Muscle of back (tissue), 13 donors: ENCODE measurements at places on chromosomes 16 and 17. TPM values are rescaled to one million over a fixed set of nuclear protein-coding genes. Genes with fewer than 3 reads are reported as not detected.
A peak's percentile ranks its signal among the peaks of the same experiment; 100 is the strongest.

- peak; percentile 89 for DNase-seq
These were observed 717 bp downstream of the UBE2Z start for GRCh38 chr17:48908853-48909394.

DNA sequence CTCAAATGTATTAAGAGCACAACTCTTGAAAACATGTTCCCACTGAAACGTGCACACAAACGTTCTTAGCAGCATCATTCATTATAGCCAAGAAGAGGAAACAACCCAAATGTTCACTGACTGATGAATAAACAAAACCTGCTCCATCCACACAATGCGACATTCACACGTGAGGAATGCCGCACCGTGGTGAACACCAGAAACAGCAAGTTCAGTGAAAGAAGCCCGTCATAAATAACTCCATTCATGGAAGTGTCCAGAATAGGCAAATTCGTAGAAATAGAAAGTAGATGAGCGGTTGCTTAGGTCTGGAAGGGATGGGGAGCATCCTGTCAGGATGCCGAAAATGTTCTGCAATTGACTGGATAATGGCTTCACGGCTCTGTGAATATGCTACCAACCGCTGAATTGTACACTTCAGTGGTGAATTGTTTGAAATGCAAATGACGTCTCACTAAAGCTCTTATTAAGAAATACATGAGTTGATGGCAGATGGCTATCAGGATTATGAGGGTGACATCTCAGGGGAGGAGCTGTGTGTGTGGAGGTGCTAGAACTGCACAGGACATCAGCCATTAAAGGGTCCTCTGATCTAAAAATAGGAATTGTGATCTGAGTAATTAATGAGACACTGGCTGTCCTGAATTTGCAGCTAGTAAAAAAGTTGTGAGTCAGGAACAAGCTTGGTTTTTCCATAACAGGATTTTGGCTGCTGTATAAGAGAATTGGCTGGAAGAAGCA is 771.0 kb downstream of the KCNJ18 start:
- DNase-seq: no peak

TBC1D3G gene
- polyA plus RNA-seq: not detected

DNA sequence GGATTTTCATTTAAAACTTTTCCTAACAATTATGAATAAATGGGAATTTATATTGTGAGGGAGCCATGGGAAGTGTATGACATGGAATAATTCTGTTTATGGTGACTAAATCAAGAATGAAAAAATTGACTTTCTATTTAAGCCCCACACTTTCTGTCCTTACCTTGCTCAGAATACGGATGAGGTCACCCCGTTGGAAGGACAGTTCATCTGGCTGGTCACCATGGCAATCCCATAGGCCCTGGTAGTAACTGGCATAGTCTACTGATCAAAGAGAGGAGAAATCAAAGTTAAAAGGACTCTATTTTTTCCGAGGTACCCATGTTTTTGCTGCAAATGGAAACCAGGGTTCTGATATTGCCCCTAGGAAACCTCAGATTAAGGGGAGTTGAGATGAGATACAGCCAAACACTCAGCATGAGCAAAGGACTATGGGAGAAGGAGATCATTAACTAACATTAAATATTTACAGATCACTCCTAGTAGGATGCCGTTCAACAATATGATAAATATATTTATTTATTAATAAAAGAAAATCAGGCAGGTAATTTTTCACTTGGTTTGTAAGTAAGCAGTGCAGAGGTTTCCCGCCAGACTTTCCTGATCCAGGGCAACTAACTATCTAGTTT is 54.9 kb downstream of the SNX11 start:
- no peak for DNase-seq

ZP2 gene
- polyA plus RNA-seq: 1.1 TPM

DNA sequence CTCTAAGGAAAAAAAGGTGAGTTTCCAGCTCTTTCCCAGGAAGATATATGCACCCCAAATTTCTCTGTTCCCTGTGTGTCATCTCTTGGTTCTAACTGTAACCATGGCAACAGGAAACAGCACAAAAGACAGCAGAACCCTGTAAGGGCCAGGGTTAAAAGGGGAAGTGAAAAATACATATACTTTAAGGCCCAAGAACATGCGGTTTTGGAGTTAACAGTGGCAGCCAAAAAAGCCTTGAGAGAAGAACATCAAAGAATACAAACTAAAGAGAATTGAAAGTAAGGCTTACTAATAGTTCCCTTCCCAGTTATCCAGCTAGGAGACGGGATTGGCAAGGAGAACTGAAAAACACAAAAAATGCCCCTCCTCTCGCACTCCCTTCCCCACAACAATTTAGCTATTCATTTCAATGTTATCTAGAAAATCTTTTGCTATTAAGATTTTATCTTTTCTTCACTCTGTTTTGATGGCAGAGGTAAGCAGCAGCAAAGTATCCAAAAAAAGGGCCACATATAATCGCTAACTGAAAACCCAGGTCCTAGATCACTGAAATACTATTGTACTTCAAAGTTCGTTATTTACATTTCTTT is 1.5 kb downstream of the SPOP start:
- DNase-seq: no peak

- DNase-seq: no peak
These were observed 58.9 kb downstream of the RPA1 start for GRCh38 chr17:1888741-1889140.

GRCh38 chr16:84176192-84177053 is 10.4 kb downstream of the TAF1C start:
- DNase-seq: no peak

DNA sequence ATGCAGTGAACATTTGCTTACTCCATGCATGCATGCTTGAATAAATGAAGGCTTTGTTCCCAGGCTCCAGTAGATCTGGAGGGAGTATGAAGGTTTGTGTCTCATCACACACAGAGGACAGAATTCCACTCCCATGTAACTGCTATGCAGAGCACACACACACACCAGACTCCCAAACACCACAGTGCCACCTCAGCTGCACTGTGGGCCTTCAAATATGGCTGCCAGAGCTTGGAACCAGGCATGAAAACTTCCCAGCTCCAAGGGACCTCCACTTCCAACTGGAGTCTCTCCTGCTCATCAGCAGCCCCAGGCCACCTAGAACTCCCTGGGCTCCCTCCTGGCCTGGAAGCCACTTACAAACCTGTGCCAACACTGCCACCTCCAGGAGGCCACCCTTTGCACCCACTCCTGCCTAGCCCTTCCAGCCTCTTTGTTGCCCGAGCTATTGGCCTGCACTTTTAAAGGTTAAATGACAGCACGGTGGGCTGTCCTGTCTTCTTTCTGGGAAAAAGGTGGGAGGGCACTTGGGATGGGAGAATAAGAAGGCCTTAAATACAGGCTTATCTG is 151.2 kb downstream of the ZNF423 start:
- no peak for DNase-seq

- DNase-seq: no peak
These were observed 45.9 kb downstream of the C16orf95 start for GRCh38 chr16:87271256-87271655.

DNA sequence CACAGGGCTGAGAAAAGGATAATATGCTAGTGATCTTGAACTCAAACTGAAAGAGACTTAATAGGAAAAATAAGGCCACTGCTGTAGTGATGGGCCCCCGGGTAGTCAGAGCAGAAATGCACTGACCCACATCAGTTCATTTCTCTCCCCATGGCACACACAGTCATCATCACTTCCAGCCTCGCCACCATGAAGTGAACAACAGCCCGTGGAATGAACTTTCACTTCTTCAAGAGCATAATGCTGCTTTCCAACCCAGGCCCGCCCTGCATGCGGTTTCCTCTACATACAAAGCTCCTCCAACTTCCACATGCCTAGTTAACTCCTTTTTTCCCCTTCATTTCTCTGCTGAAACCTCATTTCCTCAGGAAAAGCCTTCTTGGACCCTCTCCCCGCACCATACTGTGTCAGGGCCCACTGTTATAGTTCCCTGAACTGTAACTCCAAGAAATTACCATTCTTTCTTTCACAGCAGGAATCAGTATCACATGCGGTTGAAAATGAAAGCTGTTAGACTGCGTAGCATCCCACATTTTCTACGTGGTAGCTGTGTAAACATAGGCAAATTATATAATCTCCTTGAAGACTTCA is 65.8 kb upstream of the SMIM36 start:
- peak; percentile 56 for DNase-seq

DNA sequence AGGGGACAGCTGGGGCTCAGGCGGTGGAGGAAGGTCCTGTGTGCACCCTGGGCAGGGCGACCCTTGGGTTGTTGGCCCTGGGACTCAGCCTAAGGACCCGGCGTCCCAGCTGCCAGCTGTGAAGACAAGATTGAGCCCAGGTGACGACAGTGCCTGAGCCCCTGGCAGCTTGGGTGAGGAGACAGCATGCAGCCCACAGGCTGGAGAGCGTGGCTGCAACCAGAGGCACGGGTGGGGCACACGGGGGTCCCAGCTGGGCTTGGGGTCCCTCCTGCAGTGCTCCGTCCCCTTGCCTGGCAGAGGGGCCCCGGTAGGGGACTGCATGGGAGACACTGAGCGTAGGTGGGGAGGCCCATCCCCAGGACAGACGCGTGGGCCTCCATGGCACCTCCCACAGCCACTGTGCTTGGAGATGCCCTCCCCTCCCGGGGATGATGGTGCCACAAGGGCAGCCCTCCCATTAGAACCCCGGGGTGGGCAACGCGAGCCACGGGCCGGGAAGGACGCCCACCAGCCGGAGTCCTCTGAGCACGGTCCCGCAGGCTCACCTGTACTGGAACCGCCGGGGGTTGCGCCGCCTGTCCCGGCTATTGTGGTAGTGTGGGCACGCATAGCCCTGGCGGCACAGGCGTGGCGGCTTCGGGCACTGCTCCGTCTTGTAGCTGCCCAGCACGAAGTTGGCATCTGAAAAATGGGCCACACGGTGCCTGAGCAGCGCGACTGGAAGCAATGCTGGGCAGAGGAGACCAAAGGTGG is 15.5 kb downstream of the UNKL start:
- DNase-seq: no peak

GRCh38 chr17:20920815-20921199 is 122.0 kb downstream of the USP22 start:
- peak; percentile 44 for DNase-seq

MMP15 gene
- 18.3 TPM for polyA plus RNA-seq

TMEM88 gene
- polyA plus RNA-seq: 19.5 TPM

GRCh38 chr16:78584991-78585390 is 485.5 kb downstream of the WWOX start:
- no peak for DNase-seq

DNA sequence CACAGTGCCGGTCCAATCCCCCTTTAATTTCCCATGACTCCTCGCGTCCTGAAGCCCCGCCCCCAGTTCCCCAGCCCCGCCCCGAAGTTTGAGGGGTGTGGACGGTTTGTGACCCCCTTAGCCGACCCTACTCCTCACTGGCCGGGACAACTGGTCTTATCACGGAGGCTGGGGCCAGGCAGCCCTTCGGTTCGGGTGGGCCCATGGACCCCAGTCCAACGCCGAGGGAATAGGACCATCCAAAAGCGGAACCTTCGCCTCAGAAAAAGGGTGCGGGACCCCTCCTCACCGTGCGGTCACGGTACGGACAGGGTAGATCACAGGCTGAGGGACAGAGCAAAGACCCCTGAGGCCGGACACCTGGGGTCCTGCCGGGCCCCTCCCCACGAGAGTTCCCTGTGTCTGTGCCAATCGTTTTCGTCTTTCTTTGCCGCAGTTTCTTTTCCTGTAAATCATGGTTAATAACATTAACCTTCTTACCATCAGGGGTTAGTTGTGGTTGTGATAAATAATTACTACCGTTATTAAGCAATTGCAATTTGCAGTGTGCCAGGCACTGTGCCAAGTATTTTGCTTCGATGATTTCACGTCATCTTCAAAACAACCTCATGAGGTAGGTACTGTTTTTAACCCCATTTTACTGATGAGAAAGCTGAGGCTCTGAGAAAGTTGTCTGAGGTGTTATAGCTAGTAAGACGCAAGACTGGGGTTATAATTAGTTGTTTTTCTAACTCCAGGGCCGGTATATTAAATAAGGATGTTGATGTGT is 543 bp downstream of the TMUB2 start:
- peak; percentile 62 for DNase-seq

MLKL gene
- 4.1 TPM for polyA plus RNA-seq

PDILT gene
- polyA plus RNA-seq: not detected

DNA sequence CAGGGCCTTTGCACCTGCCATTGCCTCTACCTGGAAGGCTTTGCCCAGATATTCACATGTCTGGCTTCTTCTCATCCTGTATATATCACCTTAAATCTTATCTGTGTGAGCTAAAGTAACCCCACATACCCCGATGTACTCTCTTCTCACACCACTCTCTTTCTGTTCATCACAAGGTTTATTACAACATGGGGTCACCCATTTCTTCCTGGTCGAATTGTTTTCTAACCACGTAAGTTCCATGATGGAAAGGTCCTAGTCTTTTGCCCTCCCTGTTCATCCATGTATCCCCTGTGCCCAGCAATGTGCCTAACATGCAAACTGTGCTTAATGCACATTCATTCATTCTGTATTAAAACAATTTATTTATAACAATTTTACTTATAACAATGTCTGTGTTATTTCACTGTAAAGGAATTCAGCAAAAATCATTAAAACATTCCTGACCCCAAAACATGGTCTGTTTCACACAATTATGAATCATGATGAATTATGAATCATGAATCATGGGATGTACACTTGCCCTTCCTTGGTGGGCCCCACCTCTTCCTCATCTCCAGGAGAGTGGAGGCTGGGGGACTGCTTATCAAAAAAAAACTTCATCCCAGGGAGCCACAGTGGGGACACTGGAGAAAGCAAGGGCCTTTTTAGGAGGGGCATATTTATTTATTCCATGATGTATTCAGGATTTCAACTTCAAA is 336.4 kb downstream of the GRIN2A start:
- peak; percentile 58 for DNase-seq

GRCh38 chr17:40058186-40058784 is 4.1 kb upstream of the MED24 start:
- DNase-seq: no peak

KRT27 gene
- not detected for polyA plus RNA-seq

PDE6G gene
- polyA plus RNA-seq: 3.2 TPM

DNA sequence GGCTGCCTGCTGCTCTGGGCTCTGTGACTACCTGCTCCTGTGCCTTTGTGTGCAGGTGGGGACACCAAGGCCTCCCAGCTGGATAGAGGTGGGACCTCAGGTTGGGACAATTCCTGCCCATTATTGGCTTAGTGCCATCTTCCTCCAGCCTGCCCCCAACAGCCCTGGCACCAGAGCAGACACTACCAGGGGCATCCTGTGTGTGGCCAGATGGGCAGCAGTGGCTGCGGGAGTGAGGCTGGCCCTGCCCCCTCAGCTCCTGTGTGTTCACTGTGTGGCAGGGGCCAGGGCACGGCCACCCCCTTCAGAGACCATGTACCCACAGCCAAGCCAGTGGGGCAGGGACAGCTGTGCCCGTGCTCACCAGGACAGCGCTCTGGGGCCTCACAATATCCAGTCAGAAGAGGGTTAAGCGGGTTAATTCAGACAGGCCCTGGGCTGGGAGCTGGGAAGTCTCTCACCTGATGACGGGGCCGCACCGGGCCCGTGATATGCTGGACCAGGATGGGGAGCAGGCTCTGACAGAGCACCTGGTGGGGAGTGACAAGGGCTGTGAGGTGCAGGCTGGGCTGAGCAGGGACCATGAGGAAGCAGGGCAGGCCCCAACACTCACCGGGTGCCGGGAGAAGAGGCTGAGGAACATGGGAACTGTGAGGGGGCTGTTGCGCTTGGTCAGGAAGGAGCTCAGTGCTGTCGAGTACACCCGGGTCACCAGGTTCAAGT is 13.0 kb downstream of the MYBBP1A start:
- no peak for DNase-seq

GRCh38 chr17:1710807-1711553 is 803 bp upstream of the TLCD2 start:
- no peak for DNase-seq
